ENCODE measurements at places on chromosomes 12 and 14. TPM values are rescaled to one million over a fixed set of nuclear protein-coding genes. Genes with fewer than 3 reads are reported as not detected.
A peak's percentile ranks its signal among the peaks of the same experiment; 100 is the strongest.

DNA sequence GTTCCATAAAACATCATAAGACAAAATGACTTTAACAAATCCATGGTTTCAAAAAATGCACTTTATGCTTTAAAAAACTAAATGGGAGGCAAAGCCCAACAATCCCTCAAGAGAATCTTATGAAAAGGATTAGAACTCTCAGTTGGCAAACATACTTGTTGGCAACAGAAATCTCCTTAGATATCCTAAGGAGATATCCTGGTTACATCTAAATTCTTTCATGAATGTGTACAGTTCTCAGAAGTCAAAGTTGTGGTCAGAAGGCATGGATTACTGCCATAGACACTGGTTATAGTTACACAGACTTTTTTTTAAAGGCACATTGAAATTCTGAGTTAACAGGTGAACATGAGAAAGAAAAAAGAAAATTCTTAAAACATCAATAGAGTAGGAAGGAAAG lies 17.5 kb upstream of the ISM2 start:
- no peak for DNase-seq

DNA sequence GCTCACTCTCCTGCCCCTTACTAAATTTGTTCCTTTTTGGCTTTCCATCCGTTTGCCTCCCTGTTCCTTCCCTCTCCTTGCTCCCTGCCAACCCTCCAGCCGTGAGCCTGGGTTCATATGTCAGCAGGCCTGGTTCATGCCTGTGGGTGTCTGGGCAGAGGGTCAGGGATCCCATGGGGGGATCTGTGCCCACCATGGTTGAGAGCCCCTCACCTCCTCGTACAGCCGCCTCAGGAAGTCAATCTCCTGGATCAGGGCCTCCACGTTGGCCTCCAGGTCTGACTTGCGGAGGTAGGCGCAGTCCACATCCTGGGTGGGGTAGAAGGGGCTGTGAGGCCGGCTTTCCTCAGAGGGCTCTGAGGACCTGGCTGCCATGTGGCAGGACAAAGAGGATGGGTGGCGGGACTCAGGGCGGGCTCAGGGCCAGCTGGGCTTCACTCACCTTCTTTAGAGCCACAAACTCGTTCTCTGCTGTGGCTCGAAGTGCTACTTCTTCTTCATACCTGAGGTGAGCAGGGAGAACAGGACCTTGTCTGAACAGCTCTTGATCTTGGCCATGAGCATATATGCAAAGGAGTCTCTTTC lies 3.6 kb downstream of the KRT83 start:
- DNase-seq = no peak

GRCh38 chr12:597926-598568 lies 65.2 kb downstream of the NINJ2 start:
- DNase-seq = no peak

GRCh38 chr12:98644433-98644711 lies 216 bp downstream of the IKBIP start:
- DNase-seq = no peak

- no peak for DNase-seq
These were observed 121.3 kb downstream of the BBS10 start for GRCh38 chr12:76226956-76227355.

- no peak for DNase-seq
These were observed 3.6 kb upstream of the VRK1 start for GRCh38 chr14:96793547-96793946.

DNA sequence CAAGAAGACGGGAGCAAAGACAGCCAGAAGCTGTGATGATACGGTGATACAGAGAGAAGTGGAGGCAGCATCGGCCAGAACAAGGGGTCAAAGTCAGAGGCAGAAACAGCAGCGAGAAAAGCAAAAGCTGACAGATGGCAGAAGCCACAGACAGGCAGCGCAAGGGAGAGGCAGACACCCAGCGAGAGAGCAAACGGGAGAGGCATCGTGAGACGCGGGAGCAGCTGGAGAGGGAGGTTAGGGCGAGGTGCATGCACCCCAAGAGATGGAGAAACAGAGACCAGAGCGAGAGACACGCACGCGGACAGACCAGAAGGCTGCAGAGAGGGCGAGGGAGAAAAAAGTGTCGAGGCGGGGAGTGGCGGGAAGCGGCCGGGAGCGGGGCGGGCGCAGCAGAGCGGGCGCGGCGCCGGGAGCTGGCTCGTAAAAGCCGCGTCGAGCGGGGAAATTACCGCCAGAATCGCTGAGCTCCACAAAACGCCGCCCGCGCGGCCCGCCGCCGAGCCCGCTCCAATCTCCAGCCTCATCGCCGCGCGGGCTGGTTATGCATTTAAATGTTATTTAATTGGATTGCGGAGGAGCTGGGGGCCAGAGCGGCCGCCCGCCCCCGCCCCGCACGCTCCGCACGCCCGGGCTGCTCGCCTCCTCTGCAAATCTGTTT lies 15.6 kb downstream of the SMUG1 start:
- no peak for DNase-seq

DNA sequence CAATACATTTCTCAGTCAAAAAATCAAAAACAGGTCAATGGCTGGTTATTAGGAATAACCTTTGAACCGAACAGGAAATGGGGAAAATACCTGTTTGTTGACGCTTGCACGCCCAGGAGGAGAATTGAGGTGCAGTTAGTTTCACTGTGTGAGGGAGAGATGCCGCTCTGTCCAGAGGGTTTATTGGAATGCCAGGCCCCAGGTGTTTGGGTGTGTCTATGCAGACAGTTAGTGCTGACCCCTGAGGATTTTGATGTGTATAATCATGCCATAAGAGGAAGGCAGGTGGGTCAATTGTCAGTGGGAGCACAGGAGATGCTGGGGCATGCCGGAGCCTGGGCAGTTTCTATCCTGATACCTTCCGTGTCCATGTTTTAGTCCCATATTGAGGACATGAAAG lies 100.8 kb upstream of the DIO3 start:
- no peak for DNase-seq

SLC39A5 gene
- total RNA-seq = 0.64 TPM

DNA sequence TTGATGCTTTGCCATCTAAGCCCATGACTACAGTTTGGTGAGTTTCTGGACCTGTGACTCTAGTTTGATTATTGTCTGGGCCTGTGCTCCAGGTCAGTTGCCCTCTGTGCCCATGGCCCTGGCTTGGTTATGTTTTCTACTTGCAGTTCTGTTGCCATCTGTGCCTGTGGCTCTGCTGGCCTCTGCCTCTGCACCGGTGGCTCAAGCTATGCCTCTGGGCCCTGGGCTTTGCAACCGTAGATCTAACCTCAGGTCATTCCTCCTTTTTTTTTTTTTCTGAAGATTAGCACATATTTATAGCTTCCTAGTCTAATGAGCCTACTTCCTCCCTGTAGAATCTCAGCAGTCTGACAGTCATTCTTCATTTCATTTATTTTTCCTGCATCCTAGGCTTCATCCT lies 161.2 kb downstream of the CCDC91 start:
- DNase-seq = no peak

KLRF1 gene
- 0.49 TPM for total RNA-seq

ACOT4 gene
- 1.2 TPM for total RNA-seq

DNA sequence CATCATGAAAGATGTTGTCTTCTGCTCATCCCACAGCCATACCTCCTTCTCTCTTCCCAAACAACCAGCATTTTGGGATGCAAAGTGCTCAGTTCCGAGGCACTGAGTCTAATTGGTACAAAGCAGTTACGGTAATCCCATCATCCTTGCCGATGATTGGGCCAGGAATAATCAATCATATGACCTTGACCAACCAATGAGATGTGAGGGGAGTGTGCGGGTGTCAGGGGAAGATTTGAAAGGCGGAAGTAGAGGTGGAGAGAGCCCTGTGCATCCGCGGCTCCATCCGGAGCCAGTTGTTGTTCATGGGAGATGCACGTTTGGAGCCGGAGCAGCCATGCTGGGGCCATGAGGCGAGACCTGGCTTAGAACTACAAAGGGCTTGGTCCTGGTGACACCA lies 67.3 kb downstream of the SYNE3 start:
- DNase-seq = no peak

FAM181A gene
- total RNA-seq = not detected

DNA sequence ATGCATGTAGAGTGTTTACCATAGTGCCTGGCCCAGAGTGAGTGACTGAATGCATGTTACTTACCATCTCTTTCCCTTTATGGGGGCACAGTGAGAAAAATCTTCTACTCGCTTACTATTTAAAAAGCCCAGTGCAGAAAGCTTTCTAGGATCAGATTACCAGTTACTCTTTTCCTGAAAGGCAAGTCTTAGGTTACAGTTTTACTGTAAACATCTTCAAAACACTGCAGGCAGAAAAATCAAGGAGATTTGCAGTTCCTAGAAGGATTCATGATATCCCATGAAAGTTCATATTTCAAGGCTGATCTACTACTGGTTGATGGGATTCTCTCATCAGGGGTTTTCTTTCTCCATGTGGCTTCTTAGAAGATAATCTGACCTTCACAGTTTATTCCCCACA lies 29.3 kb upstream of the DAAM1 start:
- DNase-seq = no peak

- no peak for DNase-seq
These were observed 138.1 kb upstream of the BMP4 start for GRCh38 chr14:54094765-54095164.

- no peak for DNase-seq
These were observed 57.6 kb downstream of the CNTN1 start for GRCh38 chr12:40749863-40750262.

GRCh38 chr12:7150841-7151240 lies 20.7 kb downstream of the CLSTN3 start:
- DNase-seq = no peak

- DNase-seq = no peak
These were observed 54.3 kb upstream of the TMX1 start for GRCh38 chr14:51185754-51186153.

- DNase-seq = no peak
These were observed 15.0 kb downstream of the ACACB start for GRCh38 chr12:109131154-109132050.

- no peak for DNase-seq
These were observed 2.8 kb downstream of the DYRK4 start for GRCh38 chr12:4564818-4565217.

DNA sequence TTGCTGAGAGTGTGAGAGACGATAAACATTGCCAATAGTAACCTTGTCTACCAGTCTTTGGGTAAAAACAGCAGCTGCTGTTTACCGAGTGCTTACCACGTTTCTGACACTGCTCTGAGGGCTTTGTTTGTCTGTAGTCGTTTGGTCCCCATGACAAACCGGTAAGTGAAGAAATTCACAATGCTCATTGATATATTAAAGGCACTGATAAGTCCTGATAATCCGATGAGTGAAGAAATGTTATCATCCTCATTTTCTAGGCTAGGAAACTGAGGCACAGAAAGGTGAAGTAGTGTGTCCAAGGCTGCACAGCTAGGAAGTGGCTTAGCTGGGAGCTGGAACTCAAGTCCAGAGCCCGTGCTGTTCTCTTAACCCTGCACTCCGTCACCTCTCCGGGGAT lies 138.6 kb downstream of the SCARB1 start:
- DNase-seq = no peak

NT5DC3 gene
- 6.1 TPM for total RNA-seq

GRCh38 chr12:88237954-88238353 lies 95.8 kb downstream of the TMTC3 start:
- no peak for DNase-seq

SDS gene
- 1.4 TPM for total RNA-seq

DNA sequence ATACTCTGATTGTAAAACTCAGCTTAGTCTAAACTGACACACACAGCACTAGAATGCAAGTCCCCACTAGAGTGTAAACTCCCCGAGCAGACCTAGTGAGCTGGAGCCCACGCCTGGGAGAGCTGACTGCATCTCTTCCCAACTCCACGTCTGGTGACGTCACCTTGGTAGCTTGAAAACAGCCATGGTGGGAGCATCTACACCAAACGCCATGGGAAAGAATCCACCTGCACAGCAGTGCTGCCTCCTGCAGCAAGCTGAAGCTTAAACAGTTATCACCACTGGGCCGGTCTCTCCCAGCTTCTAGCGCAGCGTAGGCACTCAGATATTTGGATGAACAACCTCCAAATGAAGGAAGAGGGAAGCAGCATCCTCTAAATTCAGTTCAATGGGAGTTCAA lies 4.3 kb upstream of the PAPLN start:
- DNase-seq = no peak

KLHL33 gene
- 0.14 TPM for total RNA-seq

DNA sequence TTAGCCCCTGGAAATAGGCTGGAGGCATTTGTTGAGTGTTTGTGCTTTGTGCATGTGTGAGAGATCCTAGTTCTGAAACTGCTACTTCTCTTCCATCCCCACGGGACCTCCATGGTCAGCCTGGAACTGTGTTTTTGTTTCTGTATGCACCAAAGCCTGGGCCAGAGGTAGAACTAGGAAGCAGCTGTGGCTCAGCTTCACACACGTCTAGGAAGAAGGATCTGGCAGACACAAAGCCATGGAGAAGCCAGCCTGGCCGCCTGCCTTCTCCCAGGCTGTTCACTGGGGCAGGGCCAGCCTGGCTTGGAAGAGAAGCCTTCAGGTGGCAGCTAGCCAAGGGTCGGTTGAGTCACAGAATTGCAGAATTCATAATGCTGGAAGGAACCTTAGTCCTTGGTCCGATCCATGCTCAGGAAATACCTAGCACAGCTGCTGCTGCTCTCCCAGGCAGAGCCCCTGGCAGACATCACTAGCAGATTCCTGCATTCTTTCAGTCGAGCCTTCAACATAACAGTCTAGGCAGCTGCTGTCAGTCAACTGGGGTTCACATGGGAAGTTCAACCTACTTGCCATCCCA lies 27.0 kb downstream of the RIN3 start:
- no peak for DNase-seq

SPRYD4 gene
- total RNA-seq = 6.5 TPM

PTHLH gene
- total RNA-seq = not detected

DNA sequence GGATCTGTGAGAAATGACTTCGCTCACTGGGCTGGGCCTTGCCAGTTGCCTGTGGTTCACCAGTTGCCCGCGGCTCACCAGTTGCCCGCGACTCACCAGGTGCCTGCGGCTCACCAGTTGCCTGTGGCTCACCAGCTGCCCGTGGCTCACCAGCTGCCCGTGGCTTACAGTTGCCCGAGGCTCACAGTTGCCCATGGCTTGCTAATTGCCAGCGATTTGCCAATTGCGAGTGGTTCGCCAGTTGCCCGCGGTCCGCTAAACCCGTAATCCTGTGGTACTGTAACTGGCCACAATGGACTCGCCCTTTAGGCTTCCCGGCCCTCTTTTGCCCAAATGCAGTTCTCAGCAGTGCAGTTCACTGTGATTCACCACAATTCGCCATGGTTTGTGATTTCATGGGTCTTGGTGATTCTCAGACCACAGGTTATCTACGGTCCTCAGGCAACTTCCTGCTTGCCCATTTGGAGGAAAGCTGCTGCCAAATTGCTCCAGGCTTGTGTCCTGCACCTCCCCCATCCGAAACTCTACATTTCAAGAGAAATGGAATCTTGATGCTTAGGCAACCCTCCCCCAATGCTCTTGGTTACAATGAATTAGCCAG lies 15.0 kb upstream of the MEG3 start:
- DNase-seq = no peak

- DNase-seq = no peak
These were observed 477 bp downstream of the OAS3 start for GRCh38 chr12:112938751-112939150.

GRCh38 chr12:103924761-103925641 lies 5.2 kb upstream of the HSP90B1 start:
- DNase-seq = no peak

ZFYVE21 gene
- 18.8 TPM for total RNA-seq

GRCh38 chr14:20327005-20327869 lies 5.8 kb downstream of the CCNB1IP1 start:
- peak; percentile 66 for DNase-seq

INHBC gene
- not detected for total RNA-seq

- DNase-seq = no peak
These were observed 286 bp downstream of the PPP4R3A start for GRCh38 chr14:91509878-91510170.

- no peak for DNase-seq
These were observed 30.5 kb downstream of the ATL1 start for GRCh38 chr14:50590464-50590863.

All from CD4-positive, alpha-beta memory T cell (primary cell).